Sigmoid colon (tissue), 7 donors: ENCODE measurements at places on chromosomes 5 and 9. TPM values are rescaled to one million over a fixed set of nuclear protein-coding genes. Genes with fewer than 3 reads are reported as not detected.

GRCh38 chr9:112132356-112132755 is 42.7 kb downstream of the SUSD1 start:
- DNase-seq = no peak

DNA sequence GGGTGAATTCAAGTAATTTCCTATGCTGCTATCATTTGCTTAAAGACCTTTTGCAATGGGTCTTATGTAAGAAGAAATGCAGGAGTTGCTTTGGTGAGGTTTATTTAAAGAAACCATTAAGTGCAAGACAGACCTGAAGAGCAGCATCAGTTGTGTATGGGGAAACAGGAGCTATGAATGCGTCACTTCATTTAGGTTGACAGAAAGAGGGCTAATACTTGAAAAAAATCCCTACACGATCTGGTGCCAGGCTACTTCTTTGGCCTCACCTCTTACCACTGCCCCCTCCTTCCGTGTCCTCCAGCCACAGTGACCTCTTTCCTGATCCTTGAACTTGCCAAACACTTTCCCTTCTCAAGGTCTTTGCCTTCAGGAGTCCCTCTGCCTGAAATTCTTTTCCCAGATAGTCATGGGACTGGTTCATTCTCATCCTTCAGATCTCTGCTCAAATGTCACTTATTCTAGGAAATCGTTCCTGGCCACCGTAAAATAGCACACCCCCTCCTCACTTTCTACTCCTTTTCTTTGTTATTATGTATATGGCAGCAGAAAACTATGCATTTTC is 1.4 kb upstream of the JAK2 start:
- no peak for DNase-seq

DNA sequence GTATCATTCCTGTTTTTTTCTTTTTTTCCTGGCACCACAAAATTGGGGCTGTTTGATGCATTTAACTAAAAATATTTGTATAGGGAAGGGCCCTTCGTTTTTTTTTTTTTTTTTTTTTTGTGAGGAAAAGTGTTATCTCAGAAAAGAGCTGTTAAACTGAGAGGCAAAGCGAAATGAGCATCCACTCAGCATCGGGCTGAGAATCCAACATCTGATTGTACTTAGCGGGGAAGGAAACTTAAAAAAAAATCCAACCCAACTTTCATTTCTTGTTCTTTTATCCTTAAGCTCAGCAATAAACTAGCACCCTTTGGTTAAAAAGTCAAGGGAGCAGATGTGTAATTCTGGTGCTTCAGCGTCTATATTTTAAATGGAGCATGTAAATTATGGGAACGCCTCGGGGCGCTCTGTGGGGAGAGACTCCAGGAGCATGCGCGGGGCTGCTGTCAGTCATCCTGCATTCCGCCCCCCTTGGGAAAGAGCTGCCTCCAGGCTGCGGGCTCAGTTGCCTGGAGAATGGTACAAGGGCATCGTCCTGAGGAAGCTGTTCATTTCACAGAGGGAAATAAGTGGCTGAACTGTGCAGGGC is 33.3 kb downstream of the DMRT2 start:
- DNase-seq = no peak

GRCh38 chr9:81370650-81371049 is 318.7 kb downstream of the TLE1 start:
- no peak for DNase-seq

- DNase-seq = no peak
These were observed 351.0 kb downstream of the SPOCK1 start for GRCh38 chr5:137148159-137148558.

GRCh38 chr9:99051851-99052250 is 53.1 kb upstream of the TGFBR1 start:
- DNase-seq = no peak

TTC1 gene
- 52.2 TPM for polyA plus RNA-seq

ARL10 gene
- polyA plus RNA-seq = 0.60 TPM

SCGB3A2 gene
- 3.6 TPM for polyA plus RNA-seq
